NCI-H2171 treated with DMSO at 0.1 percent for 48 hours (cell line): ENCODE measurements at places on chromosomes 6 and 20.

DNA sequence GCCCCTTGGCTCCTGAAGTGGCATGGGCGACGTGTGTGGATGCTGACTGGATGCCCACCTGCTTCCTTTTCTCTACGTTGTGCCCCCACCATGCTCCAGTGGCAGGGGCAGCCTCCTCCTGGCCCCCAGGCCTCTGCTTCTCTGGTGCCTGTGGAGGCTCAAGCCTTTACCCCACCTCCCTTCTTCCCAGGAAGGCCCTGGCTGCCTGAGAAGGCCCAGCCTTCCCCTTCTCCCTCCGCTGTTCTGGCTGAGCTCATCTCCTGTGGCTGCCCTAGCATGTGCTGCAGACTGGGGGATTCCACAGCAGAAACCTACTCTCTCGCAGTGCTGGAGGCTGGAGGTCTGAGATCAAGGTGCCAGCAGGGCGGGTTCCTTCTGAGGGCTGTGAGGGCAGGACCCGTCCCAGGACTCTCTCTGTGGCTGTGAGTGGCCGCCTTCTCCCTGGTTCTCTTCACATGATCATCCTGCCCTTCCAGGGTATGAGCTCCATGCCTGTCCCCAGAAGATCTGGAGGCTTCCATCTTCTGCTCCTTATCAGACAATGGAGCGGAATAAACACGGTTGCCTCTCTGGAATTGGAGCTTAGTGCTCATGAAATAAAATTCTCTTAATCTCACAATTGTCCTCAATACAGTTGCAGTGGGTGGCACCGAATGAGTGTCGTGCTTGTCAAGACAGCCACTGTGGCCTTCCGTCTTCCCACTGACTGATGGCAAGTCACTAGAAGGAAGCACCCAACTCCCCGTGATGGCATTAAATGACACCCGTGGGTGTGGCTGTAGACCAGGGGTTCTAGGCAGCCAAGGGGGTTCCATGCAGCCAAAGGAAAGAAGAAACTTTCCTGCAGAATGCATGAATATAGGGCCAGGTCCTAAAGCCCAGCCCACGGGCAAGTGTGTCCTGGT, 25.1 kb downstream of the PHACTR3 start:
- DNase-seq, result no peak

DNA sequence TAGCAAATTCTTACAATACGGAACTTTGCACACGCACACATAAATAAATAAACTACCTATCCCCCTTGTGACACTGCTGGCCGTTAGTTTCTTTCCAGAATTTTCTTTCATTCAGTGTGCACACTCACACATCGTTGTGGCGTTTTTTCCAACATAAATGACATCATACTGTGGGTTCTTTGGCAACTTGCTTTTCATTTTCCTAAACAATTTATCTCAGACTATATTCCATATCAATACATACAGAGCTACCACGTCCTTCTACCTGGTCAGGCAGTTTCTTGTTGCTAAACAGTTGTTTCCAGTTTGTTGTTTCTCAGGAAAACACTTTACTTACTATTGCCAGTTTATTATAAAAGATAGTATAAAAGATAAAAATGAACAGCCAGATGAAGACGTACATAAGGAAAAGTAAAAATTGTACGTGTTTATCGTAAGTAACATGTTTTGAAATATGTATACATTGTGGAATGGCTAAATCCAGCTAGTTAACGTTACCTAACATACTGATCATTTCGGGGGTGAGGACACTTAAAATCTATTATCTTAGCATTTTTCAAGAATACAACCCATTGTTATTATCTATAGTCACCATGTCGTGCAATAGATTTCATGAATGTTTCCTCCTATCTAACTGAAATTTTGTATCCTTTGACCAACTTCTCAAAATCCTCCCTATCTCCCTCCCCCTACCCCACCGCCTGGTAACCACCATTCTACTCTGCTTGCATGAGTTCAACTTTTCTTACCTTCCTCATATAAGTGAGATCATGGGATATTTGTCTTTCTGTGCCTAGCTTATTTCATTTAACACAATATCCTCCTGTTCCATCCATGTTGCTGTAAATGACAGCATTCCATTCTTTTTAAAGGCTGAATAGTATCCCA, 1.2 kb upstream of the TP53RK start:
- no peak for DNase-seq

GRCh38 chr6:30441171-30441570, 48.1 kb upstream of the HLA-E start:
- DNase-seq, result no peak

- no peak for DNase-seq
These were observed 60.2 kb downstream of the DLL1 start for GRCh38 chr6:170230520-170231292.

DNA sequence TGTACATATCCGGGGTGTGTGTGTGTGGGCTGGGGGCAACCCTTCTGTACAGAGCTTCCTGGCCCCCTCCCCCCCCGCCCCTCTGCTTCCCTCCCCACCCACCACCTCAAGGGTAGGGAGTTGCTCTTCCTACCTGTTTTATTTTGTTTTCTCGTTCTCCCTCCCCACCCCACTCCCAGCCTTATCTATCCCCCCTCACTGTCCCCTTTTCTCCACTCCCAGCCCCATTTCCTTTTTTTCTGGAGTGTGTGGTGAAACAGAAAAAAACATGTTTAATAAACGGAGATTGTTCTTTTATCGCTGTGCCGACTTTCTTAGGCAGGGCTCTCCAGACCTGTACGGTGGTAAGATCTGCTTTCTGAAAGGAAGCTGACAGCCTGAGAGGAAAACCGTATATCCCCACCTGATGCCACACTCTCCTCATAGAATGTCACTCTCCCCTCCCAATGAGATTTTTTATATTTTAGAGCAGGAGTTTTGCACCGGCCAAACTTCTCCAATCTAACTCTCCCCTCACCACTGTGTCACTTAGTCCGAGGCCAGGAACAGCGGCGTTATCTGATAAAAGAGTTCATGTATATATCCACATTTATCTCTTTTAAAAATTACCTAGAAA, 875 bp upstream of the ZBTB9 start:
- peak; percentile 26 for DNase-seq

DNA sequence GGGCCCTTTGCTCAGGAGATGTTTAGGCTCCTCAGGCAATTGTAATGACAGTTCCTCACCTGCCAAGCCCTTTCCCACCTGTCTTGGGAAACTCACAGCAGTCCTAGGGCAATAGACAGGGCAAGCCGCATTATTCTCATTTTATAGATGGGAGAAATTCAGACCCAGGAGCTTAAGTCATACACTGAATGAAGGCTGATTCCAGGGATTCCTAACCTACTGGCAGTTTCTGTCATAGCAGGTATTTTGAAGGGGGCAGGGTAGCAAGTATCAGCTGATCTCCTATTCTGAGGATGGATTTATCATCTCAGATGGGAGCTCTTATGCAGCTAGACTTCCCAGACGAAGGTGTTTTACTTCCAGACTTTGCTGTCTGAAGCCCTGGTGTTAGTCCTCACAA, 61.4 kb upstream of the MYL9 start:
- no peak for DNase-seq

GRCh38 chr6:28429781-28430180, 13.5 kb downstream of the ZSCAN23 start:
- no peak for DNase-seq

- DNase-seq, result no peak
These were observed 114.7 kb upstream of the PHACTR1 start for GRCh38 chr6:12601881-12602280.

DNA sequence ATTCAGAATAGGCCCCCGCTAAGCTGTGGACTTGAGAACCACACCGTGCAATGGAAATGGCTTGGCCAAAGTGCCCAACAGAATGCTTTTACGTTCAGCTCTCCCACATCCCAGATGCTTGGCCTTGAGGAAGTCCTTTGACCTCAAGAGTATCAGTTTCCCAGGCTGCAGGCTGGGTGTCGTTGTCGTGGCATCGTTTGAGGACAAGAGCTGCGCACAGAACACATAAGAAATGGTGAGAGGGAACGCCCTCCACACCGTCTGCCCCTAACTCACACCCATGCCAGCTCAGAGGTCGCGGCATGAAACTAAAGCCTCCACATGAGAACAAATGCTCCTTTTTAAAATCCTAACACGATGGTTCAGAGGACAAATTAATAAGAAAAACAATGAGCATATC, 37.0 kb downstream of the NFATC2 start:
- no peak for DNase-seq
